Sigmoid colon (tissue), 7 donors: ENCODE measurements at places on chromosomes 2 and 18. TPM values are rescaled to one million over a fixed set of nuclear protein-coding genes. Genes with fewer than 3 reads are reported as not detected.

Gene CHRNG
- not detected for polyA plus RNA-seq

Gene FAM110C
- 10.1 TPM for polyA plus RNA-seq

GRCh38 chr2:180539541-180539940 lies 440.9 kb upstream of the UBE2E3 start:
- no peaks in the 10 kb centered on the region for H3K4me1 ChIP-seq
- no peak overlapping the region for H3K4me3 ChIP-seq
- no peak overlapping the region for H3K27ac ChIP-seq
- H3K27me3 ChIP-seq: no peaks in the 10 kb centered on the region
- DNase-seq: no peak

DNA sequence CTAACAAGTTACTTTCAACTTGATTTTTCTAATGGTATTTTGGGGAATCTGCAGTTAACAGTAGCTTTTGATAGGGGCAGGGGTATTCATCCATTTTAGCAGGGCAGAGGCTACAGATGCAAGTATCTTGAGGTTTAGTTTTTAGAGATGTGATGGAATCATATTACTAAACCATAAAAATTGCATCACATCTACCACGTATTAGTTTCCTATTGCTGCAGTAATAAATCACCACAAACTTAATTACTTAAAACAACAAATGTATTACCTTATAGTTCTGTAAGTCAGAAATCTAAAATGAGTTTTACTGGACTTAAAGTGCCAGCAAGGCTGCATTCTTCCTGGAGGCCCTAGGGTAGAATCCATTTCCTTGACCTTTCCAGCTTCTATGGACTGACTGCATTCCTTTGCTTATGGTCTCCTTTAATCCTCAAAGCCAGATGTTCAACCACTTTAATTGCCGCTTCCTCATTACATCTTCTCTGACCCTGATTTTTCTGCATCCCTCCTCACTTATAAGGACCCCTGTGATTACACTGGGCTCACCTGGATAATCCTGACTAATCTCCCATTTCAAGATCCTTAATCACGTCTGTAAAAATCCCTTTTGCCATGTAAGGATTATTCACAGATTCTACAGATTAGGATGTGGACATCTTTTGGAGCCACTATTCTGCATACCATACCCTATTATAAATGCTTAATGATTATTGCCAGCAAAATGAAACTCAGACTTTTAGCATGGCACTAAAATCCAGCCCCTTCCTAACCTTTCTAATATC lies 21.9 kb upstream of the EXOC6B start:
- no peak overlapping the region for H3K4me3 ChIP-seq
- no peaks in the 10 kb centered on the region for H3K27me3 ChIP-seq
- DNase-seq: no peak
- no peaks in the 10 kb centered on the region for H3K36me3 ChIP-seq
- H3K4me1 ChIP-seq: no peaks in the 10 kb centered on the region

DNA sequence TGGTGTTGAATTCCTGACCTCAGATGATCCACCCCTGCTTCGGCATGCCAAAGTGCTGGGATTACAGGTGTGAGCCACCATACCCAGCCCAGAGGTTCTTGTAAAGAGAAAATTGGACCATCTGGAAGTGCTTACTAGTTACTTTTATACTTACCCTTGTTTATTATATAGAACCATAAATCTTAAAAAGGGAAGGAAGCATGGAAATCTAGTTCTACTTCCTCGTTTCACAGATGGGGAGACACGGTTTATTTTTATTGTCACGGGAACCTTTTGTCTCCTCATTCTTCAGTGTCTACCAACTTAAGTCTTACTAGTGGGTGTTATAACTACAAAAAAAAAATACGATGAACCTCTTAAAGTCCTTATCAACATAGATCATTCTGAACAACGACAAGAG lies 45.8 kb upstream of the PDK1 start:
- no peaks in the 10 kb centered on the region for H3K36me3 ChIP-seq
- H3K27ac ChIP-seq: no peak overlapping the region
- no peak overlapping the region for H3K4me3 ChIP-seq
- H3K27me3 ChIP-seq: no peaks in the 10 kb centered on the region

- no peak overlapping the region for H3K4me3 ChIP-seq
- H3K27ac ChIP-seq: peak overlapping the region; percentile 60
- peaks cover 35% of the 10 kb centered on the region for H3K4me1 ChIP-seq
- DNase-seq: no peak
These were observed 3.7 kb downstream of the B3GNT7 start for GRCh38 chr2:231399046-231399852.

GRCh38 chr18:59008302-59008974 lies 131.2 kb upstream of the SEC11C start:
- H3K36me3 ChIP-seq: no peaks in the 10 kb centered on the region
- H3K27ac ChIP-seq: no peak overlapping the region
- no peaks in the 10 kb centered on the region for H3K27me3 ChIP-seq
- no peak for DNase-seq
